ENCODE measurements at places on chromosomes 12 and 14.

DNA sequence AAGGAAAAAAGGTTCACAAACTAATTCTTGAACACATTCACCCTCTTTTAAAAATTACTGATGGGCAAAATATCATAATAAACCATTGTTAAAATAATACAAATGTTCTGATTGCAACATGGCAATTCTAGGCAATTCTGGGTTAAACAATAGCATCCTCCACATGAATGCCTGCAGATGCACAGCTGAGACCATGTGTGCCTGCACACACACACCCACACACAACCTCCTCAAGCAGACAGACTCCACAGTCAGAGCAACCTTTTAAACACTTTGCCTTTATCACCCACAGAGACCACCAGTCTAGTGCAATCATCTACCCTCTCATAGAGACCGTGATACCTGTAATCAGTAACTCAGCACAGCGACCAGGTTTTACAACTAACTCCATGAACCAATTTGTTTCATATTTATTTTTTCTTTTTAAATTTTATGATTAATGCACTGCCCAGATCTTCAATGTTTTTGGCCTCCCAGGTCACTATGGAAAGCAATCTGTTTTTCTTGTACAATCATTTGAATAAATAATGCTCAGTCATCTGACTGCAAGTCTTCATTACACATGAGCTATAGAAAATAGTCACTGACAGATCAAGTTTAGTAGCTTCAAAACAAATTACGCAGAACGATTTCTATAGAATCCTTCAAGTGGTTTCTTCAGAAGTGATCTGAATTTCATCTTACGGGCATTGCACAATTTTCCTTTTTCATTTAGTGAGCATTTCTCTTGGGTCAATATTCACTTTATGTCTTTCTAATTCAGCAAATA is 105.8 kb downstream of the PRKD1 start:
- DNase-seq = peak; percentile 94

- no peak for DNase-seq
These were observed 95.8 kb upstream of the SLC35F4 start for GRCh38 chr14:57961786-57962060.

GRCh38 chr12:106487664-106488063 is 95.1 kb upstream of the RFX4 start:
- DNase-seq = peak; percentile 16

- DNase-seq = no peak
These were observed 139.4 kb downstream of the TBX5 start for GRCh38 chr12:114266536-114266935.
